Umbilical cord (tissue), 2 donors: ENCODE measurements at places on chromosomes 12 and 14.

DNA sequence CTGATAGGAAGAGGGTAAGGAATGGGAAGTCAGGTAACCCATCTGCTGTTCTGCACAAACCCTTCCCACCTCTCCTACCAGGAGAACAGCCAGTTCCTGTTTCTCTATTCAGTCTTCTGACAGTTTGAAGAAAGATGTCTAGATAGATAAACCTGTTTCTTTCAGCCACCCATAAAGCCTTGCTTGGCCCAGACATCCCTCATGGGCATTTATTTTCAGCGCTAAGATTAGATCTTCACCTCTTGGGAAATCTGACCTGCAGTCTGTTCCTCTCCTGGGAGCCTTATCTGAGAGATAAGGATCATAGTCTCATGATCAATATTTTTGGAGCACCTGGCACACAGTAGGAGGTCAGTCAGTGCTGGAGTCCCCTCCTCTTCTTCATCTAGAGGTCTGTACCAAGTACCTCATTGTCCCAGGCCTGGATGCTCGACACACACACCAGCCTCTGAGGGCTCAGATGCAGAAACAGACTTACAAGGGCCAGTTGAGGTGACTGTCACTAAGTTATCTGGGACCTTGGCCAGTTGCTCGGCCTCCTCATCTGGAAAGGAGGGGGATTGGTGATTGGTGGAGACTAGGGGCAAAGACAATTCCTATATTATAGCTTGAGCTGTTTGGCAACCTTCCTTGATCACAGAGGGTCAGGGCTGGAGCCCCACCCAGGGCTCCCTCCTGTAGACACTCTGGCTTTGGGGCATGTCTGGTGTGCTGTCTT lies 18.2 kb downstream of the ACVRL1 start:
- no peak for DNase-seq

GRCh38 chr12:81668475-81668874 lies 90.7 kb downstream of the PPFIA2 start:
- peak; percentile 4 for DNase-seq

DNA sequence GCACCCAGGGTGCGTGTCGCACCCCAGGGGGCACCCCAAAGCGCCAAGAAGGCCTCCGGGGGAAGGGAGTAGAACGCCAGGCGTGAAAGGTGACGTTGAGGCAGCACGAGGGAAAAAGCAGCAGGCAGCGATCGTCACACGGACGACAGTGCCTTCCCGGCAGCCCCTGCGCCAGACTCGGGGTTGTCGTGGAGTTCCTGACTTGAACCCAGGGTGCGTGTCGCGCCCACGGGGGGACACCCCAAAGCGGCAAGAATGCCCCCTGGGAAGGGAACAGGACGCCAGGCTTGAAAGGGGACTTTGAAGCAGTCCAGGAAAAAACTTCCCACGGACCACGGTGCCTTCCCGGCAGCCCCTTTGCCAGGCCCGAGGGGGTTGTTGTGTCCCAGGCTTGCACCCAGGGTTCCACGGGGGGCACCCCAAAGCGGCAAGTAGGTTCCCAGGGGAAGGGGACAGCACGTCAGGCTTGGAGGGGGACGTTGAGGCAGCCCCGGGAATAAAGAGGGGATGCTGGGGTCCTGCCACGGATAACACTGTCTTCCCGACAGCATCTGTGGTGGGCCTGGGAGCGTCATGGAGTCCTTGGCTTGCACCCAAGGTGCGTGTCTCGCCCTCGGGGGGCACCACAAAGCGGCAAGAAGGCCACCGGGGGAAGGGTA lies 159.2 kb upstream of the ALG10B start:
- DNase-seq = no peak

DNA sequence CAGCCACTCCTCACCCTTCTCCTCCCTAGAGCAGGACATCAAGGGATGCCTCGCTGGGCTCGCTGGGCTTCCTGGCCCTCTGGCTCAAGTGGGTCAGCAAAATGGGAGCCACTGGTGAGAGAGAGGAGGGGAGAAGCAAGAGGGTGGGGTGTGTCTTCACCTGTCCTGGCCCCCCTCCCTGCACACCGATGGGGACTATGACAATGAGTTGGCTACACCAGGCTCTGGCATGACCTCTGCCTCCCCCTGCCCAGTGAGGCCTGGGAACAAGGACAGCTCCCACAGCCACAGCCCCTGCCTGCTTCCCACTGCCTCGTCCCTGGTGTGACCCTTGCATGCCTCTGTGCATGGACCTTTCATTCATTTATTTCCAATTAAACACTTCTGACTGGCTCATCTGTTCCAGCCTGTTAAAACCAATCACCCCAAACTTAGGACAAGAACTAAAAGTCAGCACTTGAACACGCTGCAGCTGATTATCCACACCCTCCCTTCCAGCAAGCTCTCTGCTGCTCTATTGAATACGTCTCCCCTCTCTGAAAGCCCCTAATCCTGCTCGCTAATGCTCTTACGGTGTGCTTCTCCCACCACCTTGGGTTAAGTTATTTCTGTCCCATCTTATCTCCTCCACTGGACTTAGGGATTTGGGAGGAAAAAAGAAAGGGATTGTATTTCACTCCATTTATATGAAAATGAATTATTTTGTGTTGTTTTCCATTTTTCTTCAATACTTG lies 5.8 kb upstream of the PPP2R5C start:
- no peak for DNase-seq

- no peak for DNase-seq
Observed at GRCh38 chr12:109330282-109331230, 17.1 kb upstream of the MYO1H start.

- peak; percentile 70 for DNase-seq
Observed at GRCh38 chr14:39102265-39102968, 618 bp downstream of the SEC23A start.

DNA sequence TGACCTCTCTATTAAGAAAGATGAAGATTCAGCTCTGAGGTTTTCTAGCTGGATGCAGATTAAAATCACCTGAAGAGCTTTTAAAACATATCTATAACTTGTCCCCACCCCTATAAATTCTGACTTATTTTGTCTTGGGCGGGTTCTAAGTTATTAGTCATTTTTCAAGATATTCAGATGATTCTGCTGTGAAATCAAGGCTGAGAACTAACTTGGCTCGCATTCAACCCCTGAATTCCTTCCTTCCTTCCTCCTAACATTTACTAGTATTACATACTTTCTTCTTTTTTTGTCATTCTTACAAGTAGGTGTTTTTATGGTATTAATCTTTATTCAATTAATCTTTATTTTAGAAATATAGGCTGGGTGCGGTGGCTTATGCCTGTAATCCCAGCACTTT lies 55.4 kb downstream of the SSPN start:
- no peak for DNase-seq

DNA sequence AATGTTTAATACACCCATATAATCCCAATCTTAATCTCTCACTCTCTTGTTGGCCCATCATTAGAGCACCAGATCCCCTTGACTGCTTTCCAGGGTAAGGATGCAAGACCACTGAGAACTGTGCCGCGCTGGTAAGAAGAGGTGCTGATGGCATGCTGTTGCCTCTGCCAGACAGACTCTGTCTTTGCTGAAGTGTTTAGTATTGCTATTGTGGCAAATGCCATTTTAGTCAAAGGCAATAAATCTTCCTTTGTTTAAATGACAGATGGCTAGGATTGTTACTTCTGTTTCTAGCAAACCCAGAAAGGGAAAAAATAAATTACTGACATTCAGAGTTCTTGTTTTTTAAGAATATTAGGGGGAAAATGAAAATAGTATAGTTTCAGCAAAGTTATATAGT lies 152.3 kb downstream of the MON2 start:
- no peak for DNase-seq

DNA sequence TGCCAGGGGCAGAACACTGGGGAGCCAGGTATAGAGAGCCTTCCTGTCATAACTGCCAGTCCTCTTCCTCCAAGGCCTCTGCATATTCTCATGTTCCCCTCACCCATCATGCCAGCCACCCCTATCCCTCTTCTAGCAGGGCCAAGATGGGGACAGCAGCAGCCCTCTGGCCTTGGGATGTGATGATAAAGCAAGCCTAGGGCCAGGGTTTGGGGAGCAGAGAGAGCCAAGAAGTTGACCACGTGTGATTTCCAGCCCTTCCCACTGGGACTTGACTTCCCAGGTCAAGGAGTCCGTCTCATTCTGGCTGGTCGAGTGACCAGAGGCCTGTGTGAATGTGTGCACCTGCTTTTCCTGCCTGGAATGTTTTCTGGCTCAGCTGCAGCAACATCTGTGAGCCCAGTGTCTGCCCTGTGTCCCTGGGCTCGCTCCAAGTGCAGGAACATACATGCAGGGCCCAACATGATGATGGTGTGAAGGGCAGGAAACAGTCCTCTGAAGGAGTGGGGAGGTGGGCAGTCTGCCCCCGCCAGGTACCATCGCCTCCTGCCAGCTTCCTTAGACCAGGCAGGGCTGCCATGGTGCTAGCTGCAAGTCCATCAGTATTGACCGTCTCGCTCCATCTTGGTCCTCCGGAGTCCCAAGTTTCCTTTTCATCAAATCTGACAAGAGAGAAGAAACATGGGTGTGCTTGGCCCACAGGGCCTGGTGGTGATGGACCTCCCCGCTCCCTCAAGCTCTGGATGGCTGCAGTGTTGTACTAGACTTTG lies 21.0 kb downstream of the VASH1 start:
- DNase-seq = no peak

DNA sequence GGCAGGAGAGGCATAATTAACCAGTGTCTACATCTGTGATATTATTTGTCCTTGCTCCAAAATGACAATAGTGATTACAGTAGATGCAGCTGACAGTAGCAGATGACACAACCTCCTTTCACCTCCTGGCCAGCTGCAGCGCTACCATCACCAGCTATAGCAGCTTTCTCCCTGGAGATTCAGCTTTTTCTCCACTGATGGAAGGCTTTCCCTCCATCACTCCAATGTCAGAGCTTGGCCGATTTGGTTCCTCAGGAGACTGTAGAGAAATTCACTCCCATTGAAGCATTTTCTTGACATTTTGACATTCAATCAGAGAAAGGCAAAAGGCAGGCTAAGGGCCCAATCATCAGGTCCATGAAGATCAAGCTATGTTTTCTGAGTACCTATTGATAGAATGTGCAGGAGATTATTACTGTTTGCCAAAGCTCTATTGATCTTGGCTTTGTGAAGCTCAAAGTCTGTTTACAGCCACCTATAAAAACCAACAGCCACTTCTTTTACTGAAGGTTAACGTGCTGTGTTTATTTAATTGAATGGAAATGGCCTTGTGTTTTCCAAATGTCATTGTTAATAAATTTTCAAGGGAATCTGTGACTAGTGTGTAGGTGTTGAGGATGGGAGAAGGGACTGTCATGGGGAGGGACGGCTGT lies 785.1 kb downstream of the DIO2 start:
- no peak for DNase-seq

- DNase-seq = peak; percentile 52
Observed at GRCh38 chr12:11622876-11623281, 26.6 kb upstream of the ETV6 start.

DNA sequence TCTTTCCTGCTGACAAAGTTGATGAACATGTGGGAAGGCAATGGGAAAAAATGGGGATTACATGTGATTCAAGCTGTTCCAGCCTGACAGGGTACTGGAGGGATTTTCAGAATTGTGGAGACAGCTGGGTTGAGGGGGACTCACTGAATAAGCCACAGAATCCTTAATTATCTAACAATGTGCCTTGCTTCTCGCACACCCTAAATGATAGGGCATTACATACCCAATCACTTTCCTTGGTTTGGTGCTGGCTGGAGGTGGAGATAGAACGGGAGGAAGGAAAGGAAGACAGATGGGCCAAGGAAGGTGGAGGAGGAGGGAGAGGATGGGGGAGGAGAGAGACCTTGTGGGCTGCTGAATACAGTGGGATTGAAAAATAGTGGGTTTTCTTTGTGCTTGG lies 20.7 kb downstream of the PELI2 start:
- DNase-seq = no peak

DNA sequence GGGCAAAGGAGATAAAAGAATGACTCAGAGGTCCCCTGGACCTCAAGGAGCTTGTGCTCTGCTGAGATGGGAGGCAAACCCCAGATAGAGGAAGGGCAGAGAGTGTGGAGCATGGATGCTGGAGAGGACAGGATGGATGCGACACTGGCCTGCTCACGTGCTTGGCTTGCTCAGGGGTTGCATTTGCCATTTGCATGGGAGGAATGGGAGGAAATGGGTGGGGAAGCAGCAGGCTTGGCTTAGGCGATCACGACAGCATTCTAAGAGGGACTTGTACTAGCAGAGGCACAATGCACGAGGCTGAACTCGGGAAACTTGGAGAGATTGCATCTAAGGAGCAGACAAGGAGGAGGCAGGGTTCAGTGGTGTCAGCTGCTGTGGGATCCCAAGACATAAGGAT lies 19.8 kb downstream of the CD9 start:
- DNase-seq = no peak

DNA sequence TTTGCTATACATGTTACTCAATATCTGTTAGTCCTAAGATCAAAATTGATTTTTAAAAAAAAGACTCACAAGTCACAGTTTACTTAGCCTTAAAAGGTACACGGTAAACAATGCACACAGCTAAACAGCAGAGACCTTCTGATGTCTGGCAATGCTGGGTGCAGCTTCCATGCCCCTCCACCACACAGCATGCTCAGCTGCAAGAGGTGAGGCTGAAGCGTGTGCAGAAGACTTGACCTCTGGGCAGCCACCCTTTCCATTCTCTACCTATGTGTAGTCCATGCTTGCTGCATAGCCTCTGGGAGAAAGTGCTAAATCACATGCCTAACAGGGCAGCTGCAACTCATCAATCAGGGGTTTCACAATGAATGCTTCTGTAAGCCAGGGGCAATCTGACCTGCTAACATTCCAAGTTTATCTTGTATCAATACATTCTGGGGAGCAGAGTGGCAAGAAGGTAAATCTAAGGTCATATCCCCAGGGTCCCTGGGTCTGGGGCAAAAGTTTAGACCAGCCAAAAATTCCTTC lies 44.5 kb upstream of the AMN1 start:
- DNase-seq = no peak

- no peak for DNase-seq
Observed at GRCh38 chr14:83827383-83827782, 1702.6 kb upstream of the FLRT2 start.

DNA sequence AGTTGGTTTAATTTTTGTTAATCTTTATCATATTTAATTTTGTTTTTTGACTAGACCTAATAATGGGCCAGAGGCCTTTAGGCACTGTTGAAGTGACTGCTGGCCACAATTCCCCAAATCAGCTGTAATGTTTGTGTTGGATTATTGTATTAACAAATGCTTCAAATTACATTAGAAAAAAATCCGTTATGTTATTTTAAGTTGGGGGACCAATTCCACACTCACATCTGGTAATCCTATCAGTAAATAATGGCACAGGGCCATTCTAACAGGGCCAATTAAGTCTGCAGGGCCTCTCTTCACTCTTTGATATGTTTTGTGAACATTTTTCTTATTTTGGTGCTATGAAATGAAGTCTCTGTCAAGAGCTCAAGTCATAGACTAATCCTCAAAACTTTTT lies 39.6 kb downstream of the CHST11 start:
- DNase-seq = no peak

DNA sequence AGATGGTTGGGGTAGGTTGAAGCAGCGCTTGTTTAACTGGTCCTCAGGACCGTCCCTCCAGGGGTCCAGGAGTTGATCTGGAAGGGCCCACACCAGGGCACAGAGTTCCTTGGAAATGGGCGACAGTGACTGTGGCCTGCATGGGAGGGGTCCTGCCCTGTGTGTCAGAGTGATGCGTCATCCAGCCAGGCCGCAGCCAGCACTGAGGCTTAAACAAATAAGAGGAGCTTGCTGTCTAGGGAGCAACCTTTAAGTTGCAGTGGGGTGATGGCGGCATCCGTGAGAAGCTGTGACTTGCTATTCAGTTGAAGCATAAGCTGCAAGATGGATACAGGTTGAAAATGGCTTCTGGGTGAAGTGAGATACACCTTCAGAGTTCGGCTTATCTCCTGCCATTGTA lies 20.2 kb downstream of the DCAF4 start:
- DNase-seq = no peak
